Activated naive CD4-positive, alpha-beta T cell treated with anti-CD3 and anti-CD28 coated beads, Interleukin-2, amount 50 U/mL, for 16 hours (primary cell): ENCODE measurements at places on chromosomes 1 and 21.

DNA sequence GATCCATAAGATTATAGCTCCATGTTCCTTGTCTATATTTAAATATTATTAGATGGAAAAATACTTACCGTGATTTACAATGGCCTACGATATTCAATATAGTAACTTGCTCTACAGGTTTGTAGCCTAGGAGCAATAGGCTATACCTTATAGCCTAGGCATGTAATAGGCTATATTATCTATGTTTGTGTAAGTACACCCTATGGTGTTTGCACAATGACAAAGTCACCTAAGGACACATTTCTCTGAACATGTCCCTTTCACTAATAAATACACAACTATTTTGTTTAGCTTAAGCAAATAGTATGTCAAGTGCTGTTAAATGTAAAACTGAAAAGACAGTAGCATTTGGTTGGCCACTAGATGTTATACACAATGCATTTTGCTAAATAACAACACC, 248.9 kb upstream of the ADGRL4 start:
- DNase-seq = no peak

GRCh38 chr1:96090134-96090533, 631.5 kb upstream of the PTBP2 start:
- no peak for DNase-seq

DNA sequence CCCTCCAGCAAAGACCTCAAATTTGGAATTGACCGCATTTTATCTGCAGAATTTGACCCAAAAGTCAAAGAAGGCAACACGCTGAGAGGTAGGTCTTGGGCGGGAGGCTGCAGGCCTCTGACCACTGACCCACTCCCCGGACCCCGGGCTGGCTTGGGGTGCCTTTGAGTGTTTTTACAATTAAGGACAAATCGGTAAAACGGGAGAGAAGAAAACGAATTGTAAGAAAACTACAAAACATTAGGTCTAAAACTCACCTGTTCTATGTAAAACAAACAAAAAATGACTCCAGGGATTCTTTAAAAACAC, 1.1 kb downstream of the HLX start:
- no peak for DNase-seq

DNA sequence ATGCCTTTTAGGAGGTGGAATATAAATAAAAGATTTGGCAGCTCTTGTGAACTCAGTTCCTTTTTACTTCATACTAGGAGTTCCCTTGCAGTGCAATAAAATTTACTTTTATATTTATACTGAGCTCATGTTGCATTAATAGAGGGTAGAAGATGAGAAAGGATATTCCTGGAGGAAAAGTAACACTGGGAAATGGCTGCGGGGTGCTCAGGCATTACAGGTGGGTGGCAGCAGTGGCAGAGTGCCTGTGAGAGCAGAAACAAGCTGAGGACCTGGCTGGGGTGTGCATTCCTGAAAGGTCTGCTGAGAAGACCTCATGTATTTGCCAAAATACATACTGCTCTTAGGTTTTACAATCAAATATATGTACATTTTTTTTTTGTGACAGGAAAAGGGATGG, 126.9 kb downstream of the COQ8A start:
- DNase-seq = no peak

GRCh38 chr1:21509351-21510112, at the start of gene ALPL:
Gene ALPL, plus strand, starts transcription at chr1:21509423. Its CDS starts 44,659 bp downstream, at chr1:21554082.
- DNase-seq = no peak

DNA sequence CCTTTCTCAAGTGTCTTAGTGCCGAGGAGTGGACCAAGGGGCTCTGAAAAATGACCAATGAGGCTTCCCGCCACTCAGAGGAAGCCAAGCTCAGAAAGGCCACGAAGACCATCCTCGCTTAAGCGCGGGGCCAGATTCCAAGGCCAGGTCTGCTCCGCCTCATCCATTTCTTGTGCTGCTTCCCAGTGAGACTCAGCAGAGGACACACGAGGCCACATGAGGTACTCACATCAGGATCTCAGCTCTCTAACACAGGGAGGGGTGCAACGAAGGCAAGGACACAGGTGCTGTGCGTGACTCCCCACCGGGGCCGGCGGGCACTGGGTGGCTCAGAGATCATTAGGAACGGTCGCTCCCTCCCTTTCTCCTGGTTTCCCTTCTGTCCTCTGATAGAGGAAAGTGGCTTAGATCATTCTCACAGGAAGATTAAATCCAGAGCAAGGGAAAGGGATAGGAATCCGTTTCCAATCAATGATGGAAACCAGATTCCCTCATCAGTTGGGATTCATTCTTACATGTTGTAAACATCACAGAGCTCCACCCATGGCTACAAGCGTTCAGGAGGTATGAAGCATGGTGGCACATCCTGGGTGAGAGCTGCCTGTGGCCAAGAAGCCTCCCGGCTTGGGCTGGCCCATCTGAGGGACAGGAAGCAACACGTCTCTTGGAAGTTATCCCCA, 46.7 kb downstream of the CAPZB start:
- no peak for DNase-seq

DNA sequence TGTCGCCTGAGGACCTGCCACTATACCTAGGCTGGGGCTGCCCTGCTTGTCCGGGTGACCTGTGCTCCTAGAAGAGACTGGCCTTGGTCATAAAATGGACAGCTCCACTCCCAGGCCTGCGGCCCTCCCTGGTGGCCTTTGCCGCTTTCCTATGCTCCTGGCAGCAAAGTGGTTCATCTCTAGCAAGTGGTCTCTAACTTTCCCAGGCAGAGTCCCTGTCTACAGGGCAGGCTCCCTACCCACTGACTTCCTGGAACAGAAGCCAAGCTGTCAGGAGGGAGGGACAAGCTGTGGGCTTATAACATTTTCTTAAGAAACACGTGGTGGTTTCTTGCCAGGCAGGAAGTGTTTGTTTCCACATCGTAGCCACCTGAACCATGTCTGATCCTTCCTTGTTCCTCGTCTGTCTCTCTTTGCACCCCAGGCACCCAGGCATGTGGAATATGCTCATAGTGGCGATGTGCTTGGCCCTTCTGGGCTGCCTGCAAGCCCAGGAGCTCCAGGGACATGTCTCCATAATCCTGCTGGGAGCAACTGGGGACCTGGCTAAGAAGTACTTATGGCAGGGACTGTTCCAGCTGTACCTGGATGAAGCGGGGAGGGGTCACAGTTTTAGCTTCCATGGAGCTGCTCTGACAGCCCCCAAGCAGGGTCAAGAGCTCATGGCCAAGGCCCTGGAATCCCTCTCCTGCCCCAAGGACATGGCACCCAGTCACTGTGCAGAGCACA, 10.1 kb downstream of the H6PD start:
- DNase-seq = no peak

- DNase-seq = no peak
Measured at GRCh38 chr1:238681021-238681420, 705.3 kb upstream of the CHRM3 start.

- peak; percentile 77 for DNase-seq
Measured at GRCh38 chr1:26696654-26697430, 1.0 kb downstream of the ARID1A start.

DNA sequence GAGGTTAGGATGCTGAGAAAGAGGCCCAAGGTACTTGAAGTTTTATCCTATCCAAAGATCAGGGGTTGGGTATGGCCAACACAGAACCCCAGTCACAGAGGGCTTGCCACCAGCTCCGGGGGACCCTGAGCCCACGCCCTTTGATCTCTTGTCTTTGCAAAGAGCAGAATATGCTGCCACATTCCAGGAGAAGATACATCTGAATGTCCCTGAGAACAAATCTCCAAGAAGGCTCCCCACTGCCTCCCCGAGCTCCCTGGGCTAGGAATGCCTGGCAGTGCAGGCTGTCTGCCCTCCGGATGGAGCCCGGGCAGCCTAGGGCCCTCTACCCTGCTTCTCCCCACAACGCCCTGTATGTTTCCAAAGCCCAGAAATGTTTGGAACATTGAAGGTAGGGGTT, 49.2 kb downstream of the AJAP1 start:
- no peak for DNase-seq

DNA sequence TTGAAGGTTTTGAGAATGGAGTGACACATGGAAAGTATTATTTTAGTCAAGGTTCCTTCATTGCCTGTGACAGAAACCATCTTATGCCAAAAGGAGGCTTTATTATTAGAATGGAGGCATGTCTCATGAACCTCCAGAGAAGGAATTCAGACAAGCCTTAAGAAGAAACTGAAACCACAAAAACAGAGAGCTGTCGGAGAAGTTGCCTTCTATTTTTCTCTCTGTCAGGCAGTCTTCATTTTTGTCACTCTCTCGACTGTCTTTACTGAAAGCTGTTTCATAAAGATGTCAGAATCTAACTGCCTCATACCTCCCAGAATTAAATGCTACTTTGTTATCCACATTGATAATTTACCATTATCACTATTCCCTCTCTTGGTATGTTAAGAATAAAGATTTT, 434.7 kb upstream of the ADGRL4 start:
- DNase-seq = no peak

DNA sequence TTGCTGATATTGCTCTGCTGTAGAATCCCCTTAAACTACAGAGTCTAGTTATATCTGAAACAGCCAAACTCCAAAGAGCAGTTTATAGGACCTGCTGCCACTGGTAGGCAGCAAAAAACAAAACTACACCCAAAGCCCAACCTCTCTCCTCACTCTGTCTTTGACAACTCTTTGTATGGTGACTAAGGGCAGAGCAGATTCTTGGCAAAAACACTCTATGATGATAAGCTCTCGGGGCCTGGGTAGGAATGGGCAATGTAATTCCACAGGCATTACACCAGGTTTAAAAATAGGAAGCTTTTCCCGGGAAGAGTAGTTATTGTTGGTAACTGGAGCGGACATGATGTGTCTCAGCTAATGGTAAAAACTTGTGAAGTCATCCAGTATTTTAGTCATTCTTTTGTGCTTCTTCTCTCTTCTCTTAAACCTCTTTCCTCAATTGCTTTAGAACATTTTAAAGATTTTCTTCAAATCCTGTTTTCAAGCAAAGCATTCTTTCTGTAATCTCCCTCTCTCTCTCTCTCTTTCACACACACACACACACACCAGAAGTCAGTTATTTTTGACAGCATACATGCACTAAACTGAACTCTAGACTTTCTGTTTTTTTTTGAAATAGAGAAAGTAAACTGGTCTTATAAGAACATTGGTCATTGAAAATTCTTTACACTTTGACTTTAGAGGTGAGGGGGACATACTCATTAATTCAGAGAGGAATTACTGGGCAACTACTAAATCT, 193.5 kb downstream of the PAPPA2 start:
- DNase-seq = no peak

DNA sequence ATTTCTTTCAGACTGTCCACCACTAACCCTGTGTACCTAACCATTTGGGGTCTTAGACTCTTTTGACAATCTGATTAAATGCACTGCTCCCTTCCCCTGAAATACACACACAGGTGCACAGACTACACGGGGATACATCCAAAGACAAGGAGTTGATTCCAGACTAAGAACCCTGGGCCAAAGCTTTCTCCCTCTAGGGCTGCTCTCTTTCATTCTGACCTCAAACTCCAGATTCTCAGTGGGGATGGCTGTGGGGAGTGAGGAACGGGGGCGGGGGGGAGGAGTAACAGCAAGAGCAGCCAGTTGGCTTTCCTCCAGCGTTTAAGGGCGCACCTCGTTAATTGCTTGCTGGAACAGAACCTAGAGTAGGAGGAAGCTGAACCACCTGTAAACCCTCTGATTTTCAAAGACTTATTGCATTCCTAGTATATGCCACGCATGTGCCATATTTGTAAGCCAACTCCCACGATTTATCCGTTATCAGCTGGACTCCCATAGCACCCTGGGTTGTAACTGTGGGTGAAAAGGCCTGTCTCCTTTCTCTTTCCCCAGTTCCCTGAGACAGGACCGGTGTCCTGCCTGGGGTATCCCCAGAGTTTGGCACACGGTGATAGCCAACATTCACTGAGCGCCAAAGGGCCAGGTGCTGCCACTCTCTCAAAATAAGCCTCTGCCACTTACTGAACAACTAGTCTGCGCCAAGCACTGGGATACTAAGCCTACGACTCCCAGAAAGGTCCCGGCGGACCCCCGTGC, 920 bp downstream of the MTHFR start:
- DNase-seq = peak; percentile 32

GRCh38 chr1:219710529-219711194, 97.8 kb upstream of the ZC3H11B start:
- no peak for DNase-seq

GRCh38 chr1:29450591-29450990, 214.3 kb downstream of the PTPRU start:
- no peak for DNase-seq

GRCh38 chr1:158692356-158692755, 5.8 kb upstream of the SPTA1 start:
- no peak for DNase-seq

- no peak for DNase-seq
Measured at GRCh38 chr1:115088115-115088778, 1.1 kb downstream of the TSPAN2 start.
